Mucosa of gallbladder (tissue), 1 donor: ENCODE measurements at places on chromosomes 4 and X.

GRCh38 chrX:19723427-19723826 lies 164.0 kb downstream of the SH3KBP1 start:
- no peak for DNase-seq

DNA sequence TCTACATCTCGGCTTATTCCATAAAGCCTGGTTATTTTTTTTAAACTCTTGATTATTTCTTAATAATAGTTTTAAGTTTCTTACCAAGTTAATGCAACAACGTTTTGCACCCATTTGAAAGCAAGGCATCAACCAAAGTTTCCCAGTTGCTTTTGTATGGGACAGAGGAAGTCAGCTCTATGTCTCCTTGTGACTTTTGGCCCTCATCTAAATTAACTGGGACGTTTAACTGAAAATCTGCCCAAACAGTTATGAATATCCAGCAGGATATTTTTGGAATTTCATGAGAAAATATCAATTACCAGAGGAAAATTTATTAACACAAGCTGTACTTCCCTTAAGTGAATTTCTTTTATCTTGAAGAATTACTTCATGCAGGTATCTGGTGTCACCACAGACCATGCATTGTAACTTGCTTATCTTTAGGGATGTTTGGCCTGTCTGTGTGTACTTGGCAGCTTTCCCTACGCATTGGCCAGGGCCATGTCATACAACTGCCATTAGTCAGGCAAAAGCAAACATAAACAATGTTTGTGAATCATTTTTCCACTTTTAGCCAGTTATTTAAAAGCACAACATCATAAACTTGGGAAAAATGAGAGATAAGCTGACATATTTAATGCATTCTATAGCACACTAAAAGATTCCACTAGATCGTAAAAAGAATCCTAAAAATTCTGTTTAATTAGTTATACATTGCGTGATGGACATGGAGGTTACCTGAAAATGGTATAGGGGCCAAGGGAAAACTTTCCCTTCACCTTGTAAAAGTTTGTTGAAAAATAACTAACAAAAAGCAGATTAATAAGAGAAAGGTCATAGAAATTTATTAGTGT lies 101.4 kb upstream of the PDE5A start:
- peak; percentile 89 for DNase-seq

DNA sequence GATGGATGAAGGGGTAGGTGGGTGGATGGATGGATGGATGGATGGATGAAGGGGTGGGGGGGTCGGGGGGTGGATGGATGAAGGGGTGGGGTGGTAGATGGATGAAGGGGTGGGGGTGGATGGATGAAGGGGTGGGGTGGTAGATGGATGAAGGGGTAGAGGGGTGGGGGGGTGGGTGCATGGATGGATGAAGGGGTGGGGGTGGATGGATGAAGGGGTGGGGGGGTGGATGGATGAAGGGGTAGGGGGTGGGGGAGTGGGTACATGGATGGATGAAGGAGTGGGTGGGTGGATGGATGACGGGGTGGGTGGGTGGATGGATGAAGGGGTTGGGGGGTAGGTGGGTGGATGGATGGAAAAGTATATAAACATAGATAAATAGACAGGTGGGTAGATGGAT lies 74.2 kb downstream of the PRKX start:
- DNase-seq, result no peak

DNA sequence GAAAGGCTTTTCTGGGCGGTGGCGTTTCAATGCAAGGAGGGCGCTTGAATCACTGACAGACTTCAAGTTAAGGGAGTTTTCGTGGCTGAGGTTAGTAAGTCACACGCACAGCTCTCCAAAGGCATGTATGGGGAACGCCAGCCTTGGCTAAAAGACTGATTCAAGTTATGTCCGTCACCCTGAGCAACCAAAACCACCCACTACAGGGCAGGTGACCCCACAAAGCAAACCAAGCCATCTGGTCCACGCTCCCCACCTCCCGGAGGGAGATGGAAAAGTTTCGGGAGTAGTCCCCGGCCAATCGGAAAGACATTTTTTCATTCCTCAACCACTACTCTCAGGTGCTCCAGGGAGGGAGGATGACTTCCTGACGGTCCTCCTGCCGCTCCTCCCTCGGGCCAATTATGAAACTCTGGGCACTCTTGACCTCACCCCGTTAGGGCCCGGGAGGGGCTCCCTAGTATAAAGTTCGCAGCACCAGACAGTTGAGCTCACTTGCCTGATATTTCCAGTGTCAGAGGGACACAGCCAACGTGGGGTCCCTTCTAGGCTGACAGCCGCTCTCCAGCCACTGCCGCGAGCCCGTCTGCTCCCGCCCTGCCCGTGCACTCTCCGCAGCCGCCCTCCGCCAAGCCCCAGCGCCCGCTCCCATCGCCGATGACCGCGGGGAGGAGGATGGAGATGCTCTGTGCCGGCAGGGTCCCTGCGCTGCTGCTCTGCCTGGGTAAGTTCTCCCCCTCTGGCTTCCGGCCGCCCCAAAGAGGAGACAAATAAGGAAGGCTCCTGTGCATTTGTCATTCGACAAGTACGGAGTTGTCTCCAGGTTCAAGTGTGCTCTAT lies at the start of gene EREG:
EREG (plus strand) TSS at position 494 of the 840 bp plus-strand sequence; CDS start at position 658, 164 bp downstream.
- DNase-seq, result peak; percentile 18

GRCh38 chr4:55884093-55884850 lies 30.8 kb downstream of the EXOC1 start:
- no peak for DNase-seq
